Smooth muscle cell of trachea (primary cell): ENCODE measurements at places on chromosomes 12 and 14. TPM values are rescaled to one million over a fixed set of nuclear protein-coding genes. Genes with fewer than 3 reads are reported as not detected.

Gene CFAP73
- total RNA-seq, result not detected in 2 replicates

Gene SYCP3
- 0.17 TPM in 1 of 2 replicates, not detected in the other for total RNA-seq

Gene SPIC
- not detected in 2 replicates for total RNA-seq

Gene PRPH
- total RNA-seq, result 0.66 and 2.6 TPM in 2 replicates

Gene CMA1
- total RNA-seq, result not detected in 2 replicates

Gene MLF2
- total RNA-seq, result 178 and 182 TPM in 2 replicates

Gene TGM1
- 0.83 and 1.5 TPM in 2 replicates for total RNA-seq

Gene FGD4
- 13.1 and 19.2 TPM in 2 replicates for total RNA-seq

Gene TMEM119
- 388 and 611 TPM in 2 replicates for total RNA-seq

Gene GPR68
- total RNA-seq, result 11.6 and 23.2 TPM in 2 replicates
